Activated T-cell treated with anti-CD3 and anti-CD28 coated beads, Interleukin-2, amount 50 U/mL, for 72 hours (primary cell): ENCODE measurements at places on chromosomes 7 and 10. TPM values are rescaled to one million over a fixed set of nuclear protein-coding genes. Genes with fewer than 3 reads are reported as not detected.

DNA sequence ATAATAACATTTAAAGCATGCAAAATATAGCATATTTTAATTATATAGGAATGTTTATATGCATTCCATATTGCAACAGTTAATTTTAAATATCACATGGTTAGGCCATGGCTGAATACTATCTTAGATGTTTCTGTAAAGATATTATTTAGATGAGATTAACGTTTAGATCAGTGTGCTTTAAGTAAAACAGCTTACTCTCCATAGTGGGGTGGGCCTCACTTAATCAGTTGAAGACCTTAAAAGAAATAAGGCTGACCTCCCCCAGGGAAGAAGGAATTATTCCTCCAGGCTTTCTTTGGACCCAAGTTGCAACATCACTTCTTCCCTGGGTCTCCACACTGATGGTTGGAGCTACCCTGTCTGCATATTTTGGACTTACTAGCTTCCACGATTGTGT, 1246.5 kb downstream of the TYW1 start:
- no peak for DNase-seq

The OR2A5 gene
- total RNA-seq: not detected

The ASB10 gene
- total RNA-seq: not detected

The CYP2C8 gene
- total RNA-seq: 0.30 TPM

DNA sequence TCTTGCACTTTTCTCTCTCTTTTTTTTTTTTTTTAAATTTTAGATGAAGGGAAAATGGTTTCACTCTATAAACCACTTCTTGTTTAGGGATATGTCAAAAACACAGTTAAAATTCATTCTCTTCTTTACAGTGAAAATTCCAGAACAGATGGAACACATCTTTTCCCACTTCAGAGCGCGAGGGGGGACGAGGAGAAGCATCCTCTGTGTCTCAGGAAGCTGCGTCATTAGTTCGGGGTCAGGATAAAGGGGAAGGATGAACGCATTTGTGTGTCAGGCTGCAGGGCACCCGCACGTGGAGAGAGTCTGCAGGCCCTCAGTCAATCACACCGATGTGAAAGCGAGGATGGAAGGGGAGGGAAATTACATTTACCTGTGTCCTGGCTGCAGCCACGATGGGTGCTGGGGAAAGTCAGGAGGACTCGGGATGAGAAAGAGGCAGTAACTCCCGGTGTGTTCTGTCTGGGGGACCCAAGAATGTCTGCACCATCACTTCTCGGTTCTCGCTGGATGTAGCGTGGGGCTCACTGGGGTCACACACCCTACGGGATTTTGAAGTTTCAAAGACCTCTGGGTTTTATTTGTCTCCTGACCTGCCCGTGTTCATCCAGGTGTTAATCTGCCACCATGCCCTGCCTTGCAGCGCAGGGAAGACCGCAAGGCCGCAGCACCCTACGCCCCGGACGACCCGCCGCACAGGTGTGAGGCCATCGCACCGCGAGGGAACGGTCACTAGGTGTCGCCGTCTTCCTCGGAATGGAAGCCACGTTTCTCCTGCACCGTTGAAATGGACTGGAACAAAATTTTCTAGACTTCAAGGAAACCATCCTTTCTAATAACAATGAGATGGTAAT, 66.7 kb upstream of the PITRM1 start:
- DNase-seq: peak; percentile 75
